ENCODE measurements at places on chromosomes 5 and 9.
A peak's percentile ranks its signal among the peaks of the same experiment; 100 is the strongest.

- no peak for DNase-seq
These were observed 25.6 kb upstream of the LARP1 start for GRCh38 chr5:154729613-154730012.

GRCh38 chr9:106962122-106962521 lies 99.2 kb downstream of the ZNF462 start:
- no peak for DNase-seq

DNA sequence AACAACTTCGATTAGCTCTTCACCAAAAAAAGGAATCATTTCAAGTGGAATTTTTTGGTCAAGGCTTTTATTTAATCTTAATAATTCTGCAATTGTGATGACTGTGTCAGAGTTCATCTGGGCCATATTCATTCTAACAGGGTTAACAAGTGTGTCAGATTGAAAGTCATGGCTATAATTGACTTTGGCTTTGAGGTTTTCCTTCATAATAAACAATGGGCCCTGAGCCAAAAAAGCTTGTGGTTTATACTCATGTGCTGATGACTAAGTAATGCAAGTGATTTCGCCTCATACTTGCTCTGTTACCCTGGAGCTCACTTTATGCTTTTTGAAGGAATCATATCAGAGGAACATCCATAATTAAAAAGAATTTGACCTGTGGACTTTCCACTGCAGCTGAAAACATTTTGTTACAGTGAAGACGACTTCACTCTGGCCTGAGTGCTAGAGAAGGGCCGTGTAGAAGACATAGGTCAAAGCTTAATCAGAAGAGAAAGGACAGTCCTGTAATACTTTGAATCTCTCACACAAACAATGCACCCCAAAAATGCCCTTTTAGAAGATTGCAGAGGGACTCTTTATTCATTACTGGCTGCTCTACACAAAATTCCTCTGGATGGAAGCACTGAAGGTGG lies 101.7 kb downstream of the GDNF start:
- peak; percentile 78 for DNase-seq

DNA sequence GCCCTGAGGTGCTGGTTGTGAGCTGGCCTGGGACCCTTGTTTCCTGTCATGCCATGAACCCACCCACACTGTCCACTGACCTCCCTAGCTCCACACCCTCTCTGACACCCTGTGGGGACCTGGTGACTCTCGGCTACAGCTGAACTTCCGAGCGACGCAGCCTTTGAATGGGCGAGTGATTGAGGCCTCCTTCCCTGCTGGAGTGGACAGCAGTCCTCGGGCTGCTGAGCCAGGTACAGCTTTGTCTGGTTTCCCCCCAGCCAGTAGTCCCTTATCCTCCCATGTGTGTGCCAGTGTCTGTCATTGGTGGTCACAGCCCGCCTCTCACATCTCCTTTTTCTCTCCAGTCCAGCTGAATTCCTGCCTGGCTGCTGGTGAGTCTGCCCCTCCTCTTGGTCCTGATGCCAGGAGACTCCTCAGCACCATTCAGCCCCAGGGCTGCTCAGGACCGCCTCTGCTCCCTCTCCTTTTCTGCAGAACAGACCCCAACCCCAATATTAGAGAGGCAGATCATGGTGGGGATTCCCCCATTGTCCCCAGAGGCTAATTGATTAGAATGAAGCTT lies 6.1 kb downstream of the CA9 start:
- DNase-seq: no peak

- DNase-seq: no peak
These were observed 49.7 kb downstream of the VAV2 start for GRCh38 chr9:133942206-133942975.

DNA sequence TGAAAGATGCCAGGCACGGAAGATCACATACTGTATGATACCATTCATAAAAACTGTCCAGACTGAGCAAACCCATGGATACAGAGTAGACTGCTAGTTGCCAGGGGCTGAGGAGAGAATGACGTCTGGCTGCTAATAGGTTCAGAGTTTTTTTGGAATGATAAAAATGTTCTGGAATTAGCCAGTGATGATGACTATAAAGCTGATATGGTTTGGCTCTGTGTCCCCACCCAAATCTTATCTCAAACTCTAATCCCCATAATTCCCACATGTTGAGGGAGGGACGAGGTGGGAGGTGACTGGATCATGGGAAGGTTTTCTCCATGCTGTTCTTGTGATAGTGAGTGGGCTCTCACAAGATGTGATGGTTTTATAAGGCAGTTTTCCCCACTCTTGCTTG lies 37.4 kb downstream of the CAMSAP1 start:
- DNase-seq: no peak

DNA sequence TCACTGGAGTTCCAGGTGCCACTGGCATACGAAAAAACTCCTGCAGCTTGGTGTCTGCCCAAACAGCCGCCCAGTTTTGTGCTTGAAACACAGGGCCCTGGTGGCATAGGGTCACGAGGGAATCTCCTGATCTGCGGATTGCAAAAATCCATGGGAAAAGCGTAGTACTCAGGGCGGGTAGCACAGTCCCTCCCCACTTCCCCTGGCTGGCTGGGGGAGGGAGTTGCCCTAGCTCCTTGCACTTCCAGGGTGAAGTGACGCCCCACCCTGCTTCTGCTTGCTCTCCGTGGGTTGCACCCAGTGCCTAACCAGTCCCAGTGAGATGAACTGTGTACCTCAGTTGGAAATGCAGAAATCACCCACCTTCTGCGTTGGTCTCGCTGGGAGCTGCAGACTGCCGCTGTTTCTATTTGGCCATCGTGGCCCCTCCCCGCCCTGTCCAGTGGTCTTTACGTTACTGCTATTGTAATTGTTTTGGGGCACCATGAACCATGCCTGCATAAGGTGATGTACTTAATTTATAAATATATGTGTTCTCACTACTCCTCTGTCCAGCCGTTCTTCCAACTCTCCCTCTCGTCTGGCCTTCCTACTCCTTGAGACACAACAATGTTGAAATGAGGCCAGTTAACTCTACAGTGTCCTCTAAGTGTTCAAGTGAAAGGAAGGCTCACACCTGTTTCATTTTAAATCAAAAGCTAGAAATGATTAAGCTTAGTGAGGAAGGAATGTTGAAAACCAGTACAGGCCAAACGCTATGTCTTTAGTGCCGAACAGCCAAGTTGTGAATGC lies 65.9 kb downstream of the CCDC171 start:
- DNase-seq: no peak

GRCh38 chr5:146779211-146779869 lies 99.2 kb downstream of the PPP2R2B start:
- DNase-seq: no peak

DNA sequence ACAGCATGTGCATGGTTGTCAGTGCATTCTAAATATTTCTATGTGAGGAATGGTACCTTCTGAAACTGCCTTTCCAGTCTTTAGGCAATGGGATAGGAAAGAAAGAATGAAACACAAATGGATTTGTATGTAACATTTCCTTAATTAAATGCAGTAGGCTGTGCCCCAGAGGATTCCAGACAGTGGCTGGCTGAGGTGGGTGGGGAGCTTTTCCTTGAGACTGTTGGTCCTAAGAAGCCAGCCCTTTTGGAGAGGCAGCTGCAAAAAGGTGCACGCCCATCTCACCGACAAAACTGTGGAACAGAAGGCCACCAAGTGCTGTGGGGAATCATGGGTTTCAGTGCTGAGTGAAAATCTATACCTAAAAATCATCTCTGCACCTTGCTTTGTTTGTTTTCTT lies 6.8 kb upstream of the CKMT2 start:
- DNase-seq: no peak

DNA sequence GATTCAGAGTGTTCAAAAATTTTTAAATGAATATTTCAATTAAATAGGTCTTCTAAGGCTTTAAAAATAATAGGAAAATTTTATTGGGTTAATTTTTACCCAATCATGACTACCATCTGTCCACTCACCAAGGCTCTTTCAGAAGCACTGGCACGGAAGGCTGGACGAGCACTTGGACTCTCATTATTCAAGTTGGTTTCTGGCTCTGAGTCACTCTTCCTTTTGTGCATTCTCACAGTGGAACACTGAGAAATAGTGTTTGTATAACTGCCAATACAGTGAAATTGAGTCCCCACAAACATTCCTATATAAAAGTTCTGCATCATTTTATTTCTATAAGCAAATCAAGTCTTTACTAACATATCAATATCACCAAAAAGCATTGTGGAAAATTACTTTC lies 1149.0 kb downstream of the EFNA5 start:
- peak; percentile 69 for DNase-seq

GRCh38 chr5:34021334-34021733 lies 13.5 kb upstream of the AMACR start:
- DNase-seq: no peak

DNA sequence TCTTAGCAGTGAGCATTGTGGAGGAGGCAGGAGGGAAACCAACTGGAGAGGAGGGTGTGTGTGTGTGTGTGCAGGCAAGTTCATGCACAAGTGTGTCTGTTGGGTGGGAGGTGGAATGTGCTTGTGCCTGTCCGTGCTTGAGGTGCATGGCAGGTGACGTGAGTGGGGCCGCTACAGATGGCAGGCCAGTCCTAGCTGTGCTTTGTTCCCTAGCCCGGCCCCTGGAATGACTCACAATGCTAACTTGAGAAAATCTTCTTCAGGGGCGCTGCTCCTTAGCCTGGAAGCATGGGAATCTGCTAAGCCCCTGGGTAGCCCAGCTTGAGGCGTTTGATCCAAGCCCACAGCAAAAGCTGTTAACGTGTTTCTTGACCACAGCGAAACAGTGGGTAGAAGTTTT lies 25.0 kb upstream of the DMRT2 start:
- DNase-seq: no peak

- no peak for DNase-seq
These were observed 374.7 kb downstream of the ADGRV1 start for GRCh38 chr5:90933298-90933697.

DNA sequence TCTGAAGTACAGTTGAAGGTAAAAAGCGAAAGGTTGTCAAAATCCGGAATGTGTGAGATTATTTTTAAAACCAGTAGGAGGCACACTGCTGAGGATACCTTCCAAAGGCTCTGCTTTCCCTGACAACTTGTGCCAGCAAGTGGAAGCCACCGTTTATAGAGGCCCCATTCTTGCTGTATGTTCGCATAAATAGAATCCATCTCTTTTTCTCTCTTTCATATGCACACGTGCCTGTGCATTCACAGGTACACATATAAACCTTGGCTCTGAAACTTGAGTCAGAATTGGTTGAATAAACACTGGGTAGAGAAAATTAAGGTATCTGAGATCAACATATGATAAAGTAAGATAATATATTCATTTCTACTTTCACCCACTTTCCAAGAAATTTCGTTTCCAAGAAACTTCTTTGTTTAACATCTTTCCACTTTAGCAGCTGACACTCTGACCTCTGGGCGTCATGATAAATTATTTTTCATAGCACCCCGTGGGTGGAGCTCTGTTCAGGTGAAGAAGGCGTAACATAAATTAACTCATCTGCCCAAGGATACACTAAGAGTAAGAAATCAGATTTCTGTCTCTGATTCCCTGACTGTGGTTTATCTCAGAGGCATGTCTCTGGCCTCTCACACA lies 63.7 kb upstream of the RICTOR start:
- no peak for DNase-seq
